Breast epithelium (tissue), 4 donors: ENCODE measurements at places on chromosomes 5 and 9.

- DNase-seq, result no peak
These were observed 143.5 kb downstream of the GHR start for GRCh38 chr5:42566652-42567295.

- DNase-seq, result no peak
These were observed 101.9 kb upstream of the EFNA5 start for GRCh38 chr5:107772418-107773310.

DNA sequence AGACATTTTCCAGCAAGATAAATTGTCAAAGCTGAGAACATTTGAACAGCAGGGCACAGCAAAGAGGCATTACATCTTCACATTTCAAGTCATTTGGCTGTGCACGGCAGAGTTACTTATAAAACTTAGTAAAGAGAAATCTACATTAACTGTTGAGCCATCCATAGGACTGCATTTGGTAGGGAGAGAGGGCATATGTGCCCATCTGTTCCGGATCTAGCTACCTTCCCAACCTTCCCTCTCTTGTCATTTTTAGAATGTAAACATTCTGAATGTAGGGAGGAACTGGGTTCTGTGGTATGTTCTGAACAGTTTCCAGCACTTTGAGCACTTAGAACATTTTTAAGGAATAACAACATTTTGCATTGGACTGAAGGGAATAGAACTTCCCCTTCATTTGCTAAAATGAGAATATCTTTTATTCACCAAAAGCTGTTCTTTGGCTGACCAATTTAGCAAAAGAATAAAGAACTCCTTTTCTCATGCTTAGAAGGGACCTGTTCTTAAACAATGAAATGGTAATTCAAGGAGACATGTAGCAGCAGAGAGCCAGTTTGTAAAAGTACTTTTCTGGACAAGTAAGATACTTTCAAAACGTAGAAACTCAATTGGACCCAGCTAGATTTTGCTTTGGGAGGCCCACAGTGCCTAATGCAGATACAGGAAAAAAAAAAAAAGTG, 104.4 kb downstream of the CETN3 start:
- no peak for DNase-seq

DNA sequence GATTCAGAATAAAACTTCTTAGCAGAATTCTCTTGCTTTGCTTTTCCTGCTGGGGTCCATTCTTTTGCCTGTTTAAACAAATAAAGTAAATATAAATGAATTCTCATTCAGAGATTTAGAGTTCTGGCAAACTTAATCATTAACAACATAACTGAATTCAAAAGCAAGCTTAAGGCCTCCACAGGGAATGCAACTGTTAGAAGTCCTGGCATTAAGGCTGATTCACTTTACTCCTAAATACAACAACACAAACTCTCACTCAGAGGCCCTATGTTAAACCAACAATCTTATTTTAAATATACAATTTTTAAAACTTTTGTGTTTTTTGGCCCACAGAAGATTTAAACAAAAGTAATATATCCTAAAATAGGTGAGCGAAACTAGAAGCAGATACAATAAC, 178.3 kb downstream of the AP3B1 start:
- no peak for DNase-seq

DNA sequence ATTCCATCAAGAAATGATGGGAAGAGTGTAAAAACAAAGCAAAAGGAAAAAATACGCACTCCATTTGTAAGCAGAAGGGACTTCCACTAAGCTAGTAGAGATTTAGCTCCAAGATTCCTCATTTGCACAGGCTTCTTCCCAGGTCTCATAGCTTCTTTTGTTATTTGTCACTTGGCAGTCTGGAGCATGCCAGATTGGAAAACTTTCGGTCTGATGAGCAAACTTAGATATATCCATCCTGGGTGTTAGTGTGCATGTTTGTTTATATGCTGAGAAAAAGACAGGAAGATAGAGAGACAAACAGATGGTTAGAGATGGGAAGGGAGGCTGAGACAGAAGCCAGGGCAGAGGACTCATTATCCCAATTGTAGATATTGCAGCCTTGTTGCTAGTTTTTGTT, 1644.5 kb upstream of the NUDT12 start:
- DNase-seq, result no peak

GRCh38 chr5:82339792-82340191, 61.6 kb upstream of the RPS23 start:
- no peak for DNase-seq

GRCh38 chr5:96651047-96651446, 11.1 kb upstream of the CAST start:
- no peak for DNase-seq

- DNase-seq, result no peak
These were observed 450.8 kb upstream of the TLE4 start for GRCh38 chr9:79120941-79121340.

GRCh38 chr5:124544366-124545055, 201.9 kb downstream of the ZNF608 start:
- no peak for DNase-seq

DNA sequence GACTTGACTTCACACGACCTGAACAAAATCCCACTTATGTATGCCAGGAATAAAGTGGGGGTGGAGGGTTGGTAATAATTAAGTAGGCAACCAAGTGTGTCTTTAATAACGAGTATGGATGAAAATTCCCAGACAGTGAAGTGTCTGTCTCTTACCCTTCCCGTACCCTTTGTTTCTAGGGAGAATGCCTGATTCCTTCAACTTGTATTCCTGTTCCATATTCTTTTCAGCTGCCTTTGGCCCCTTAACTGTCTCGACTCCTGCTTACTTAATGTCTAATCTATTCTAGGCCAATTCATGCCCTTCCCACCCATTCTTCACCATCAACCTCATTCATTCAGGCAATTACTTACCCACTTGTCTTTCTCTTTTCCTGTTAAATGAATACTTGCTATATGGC, 380.5 kb downstream of the RAB3C start:
- no peak for DNase-seq

- no peak for DNase-seq
These were observed 99.9 kb downstream of the MACIR start for GRCh38 chr5:103358305-103358995.

- DNase-seq, result no peak
These were observed 10.1 kb downstream of the IFNA5 start for GRCh38 chr9:21294904-21295538.

DNA sequence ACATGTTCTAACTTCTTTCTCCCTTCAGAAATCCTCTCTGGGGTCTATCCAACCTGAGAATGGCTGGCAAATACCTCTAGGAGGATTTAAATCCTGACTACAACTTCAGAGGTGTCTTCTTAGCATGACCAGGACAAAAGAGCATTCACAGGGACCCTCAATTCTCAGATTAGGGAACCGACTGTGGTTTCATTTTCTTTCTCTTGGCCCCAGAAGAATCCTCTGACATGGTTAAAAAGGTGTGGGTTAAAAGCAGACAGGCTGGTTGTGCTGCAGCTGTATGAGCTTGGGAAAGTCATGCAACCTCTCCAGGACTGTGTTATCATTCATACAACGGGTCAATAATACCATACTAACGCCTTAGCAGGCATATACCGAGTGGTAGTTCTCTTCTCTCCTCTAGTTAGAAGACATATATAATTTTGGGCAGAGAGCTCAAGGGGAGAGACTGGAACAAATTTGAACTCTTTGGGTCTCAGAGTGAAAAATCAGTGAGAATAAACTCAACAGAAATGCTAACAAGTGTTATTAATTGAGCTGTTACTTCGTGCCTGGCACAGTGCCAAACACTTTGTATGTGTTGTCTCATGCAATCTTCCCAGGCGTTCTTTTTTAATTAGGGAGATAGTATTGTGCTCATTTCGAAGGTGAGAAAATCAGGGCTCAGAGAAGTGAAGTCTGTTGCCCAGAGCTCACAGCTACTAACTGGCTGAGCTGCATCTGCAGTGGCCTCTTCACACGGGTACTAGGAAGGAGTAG, 35.2 kb downstream of the INSYN2B start:
- DNase-seq, result no peak

- DNase-seq, result no peak
These were observed at the start of gene GAPT for GRCh38 chr5:58491216-58491892. TSS of gene GAPT (plus strand) at chr5:58491435. CDS start at chr5:58494537, 3,102 bp downstream.
